ENCODE measurements at places on chromosomes 1 and 21.

DNA sequence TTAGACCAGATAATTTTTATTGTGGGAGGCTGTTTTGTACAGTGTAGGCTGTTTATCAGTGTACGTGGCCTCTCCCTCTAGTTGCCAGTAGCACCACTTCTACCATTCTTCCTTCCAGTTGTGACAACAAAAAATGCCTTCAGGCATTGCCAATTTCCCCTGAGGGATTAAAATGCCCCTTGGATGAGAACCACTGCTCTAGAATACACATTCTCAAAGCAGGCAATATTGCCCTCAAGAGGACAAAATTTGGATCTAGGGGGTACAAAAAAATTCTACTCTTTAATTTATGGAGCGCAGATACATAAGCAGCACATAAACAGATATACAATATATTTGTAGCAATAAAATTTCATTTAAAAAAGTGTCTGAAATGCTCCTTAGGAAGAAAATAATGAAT, 674.6 kb downstream of the PTPRC start:
- DNase-seq, result no peak

DNA sequence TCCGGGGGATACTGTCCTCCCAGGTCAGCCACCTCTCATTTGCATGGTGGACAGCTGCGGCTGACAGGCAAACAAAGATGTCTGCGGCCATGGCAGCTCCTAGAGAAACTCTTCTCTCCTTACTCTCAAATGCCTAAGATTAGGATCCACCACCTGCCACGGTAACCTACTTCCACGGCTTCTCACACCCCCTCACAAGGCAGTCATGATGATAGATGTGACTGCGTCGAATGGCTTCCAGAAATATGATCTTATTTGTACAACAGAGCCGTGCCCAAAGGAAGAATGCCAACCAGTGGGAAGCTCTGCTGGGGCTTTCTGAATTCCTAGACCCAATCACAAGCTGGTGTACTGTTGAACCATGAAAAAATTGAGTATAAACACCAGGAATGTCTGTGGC, 73.4 kb downstream of the BACE2 start:
- no peak for DNase-seq

GRCh38 chr21:44838039-44838895, 20.4 kb upstream of the SUMO3 start:
- DNase-seq, result no peak

DNA sequence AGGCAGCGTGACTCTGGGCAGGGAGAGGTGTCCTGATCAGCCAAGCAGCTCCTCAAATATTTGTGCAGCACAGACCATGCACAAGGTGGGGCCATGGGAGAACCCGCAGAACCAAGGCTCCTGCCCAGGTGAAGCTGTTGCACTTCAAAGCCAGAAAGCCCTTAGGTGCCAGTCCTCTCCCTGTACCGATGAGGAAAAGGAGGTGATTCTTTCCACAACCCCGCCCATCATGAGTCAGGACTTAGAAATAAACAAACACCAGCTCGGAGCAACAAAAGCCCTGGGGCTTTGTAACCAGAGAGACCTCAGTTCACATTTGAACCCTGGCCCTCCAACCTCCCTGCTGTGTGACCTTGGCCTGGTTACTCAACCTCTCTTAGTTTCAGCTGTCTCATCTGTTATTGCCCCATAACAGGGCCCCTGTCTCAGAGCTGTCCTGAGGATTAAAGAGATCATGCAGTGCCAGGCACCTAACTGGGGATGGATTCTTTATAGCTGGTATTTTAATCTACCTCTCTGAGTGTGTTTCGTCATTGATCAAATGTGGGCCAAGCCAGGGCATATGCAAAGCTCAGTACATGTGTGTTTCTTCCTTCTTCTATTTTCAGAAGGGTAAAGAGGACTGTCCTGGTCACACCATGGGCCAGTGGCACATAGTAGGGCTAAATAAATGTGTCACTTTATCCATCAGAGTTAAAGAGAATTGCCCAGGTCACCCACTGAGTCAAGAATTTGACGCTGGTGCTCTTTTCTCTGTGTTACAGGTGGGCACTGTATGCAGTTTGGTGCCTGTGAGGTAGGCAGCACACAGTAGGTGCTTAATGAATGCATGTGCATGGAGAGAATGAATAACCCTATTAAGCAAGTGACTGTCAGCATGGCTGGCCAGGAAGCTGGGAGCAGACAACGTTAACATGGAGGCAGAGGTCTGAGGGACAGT, 1.4 kb downstream of the LDLRAD1 start:
- DNase-seq, result peak; percentile 94

DNA sequence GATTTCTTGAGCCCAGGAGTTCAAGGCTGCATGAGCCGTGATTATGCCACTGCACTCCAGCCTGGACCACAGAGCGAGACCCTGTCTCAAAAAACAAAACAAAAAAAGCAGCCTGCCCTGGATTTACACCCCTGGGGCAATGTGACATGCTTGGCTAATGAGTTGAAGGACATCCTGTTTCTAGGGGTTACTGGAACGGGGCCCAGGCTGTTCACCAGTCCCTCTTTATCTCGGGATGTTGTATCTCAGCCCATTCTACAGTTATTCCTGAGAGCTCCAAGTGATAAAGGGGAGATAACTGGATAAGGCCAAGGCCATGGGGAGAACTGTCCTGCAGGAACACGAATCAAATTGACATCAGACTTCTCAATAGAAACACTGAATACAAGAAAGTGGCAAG, 21.7 kb upstream of the S100A2 start:
- no peak for DNase-seq

- no peak for DNase-seq
Measured at GRCh38 chr21:14690886-14691285, 144.8 kb upstream of the SAMSN1 start.

- DNase-seq, result no peak
Measured at GRCh38 chr1:73659136-73659535, 538.8 kb downstream of the LRRIQ3 start.

DNA sequence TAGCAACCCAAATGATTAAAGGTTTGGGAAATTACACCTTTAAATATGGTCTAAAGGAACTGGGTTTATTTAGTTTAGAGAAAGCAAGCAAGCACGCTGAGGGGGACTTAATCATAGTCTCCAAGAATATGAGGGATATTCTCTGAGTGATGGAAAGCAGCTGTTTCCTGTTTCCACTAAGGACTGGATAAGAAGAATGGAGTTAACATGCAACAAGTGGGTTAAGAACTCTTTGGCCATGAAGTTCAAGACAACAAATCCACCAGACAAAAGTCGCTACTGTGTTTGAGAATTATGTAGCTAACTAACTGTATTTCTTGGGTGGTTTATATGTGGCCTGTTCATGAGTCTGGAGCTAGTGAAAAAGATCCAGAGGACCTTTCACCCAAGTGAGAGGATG, 85.7 kb downstream of the TGFB2 start:
- no peak for DNase-seq

DNA sequence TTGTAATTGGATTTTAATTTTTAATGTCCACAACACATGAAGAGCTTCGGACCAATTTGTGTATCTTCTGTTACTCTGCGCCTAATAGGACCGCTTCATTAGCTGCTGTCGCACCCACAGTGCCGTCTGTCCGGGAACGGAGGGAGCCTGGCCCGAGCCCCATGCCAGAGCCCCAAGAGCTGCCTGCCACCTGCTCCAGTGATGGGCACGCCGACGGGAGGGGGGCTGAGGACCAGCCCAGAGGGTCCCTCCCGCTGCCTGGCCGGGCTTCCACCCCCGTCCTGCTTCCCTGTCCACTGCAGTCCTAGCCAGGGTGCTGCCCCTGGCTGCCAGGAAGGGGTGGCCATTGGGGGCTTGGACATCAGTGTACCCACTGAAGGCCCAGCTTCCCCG, 30.3 kb upstream of the PLCH2 start:
- DNase-seq, result no peak

DNA sequence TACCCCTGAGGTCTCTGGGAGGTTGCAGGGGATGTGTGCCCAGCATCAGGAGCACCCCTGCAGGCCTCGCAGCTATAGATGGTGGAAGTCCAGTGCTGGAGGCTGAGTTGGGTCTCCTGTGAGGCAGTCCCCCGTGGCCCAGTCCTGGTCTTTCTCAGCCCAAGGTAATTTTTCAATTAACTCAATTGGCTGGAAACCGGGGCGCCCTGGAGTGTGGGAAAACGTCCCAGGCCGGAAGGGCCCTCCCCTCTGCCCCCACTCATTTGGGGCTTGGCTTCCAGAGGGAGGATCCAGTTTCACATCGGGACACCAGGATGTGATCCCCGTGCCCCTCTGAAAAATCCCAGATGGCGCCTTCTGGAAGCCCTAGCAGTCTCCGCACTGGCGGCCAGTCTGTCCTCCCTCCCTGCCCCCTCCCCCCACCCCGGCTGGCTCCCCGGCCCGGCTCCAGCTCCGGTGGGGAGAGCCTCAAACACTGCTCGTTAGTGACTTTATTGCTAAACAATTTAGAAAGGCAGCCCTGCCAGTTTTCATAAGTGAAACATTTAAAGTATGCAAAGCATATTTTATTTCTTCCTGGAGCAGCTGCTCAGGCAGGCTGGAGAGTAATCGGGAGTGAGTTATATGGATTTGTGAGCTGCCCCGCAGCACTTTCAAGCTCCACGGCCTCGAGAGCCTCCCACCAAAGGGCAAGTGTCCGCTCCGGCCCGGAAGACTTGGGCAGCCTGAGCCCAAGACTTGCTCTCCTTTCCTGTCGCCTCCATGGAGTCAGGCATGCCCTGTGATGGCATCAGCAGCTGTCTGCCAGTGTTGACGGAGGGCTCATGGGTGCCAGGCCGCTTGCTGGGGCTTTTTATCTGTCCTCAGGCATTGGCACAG, 208.2 kb upstream of the TMEM51 start:
- peak; percentile 79 for DNase-seq

GRCh38 chr1:154313066-154313356, 7.9 kb upstream of the AQP10 start:
- no peak for DNase-seq

DNA sequence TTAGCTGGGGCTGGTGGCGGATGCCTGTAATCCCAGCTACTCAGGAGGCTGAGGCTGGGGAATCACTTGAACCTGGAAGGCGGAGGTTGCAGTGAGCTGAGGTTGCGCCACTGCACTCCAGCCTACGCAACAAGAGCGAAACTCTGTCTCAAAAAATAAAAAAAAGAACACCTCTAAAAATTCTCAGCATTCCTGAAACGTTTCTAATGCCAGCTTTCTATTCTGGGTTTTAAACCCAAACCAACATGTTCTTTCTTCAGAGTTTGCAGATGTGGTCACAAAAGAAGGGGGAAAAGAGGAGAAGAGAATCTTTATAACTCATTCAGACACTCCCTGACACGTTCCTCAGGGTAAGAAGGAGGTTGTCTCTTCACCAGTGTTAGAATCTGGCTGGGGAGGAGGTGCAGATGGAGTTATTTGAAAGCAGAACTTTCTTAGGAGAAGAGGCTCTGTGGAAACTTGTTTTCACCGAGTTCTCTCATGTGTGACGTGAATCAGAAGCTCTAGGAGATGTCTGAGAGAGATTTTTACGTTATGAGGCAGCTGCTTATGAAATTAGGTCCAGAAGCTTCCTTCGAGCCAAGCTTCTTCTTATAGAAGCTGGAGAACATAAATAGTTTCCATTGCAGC, 17.8 kb upstream of the CNR2 start:
- DNase-seq, result peak; percentile 30

- peak; percentile 55 for DNase-seq
Measured at GRCh38 chr1:27045973-27046558, 33.4 kb upstream of the TENT5B start.

GRCh38 chr1:229223498-229223897, 47.4 kb upstream of the RAB4A start:
- peak; percentile 95 for DNase-seq

DNA sequence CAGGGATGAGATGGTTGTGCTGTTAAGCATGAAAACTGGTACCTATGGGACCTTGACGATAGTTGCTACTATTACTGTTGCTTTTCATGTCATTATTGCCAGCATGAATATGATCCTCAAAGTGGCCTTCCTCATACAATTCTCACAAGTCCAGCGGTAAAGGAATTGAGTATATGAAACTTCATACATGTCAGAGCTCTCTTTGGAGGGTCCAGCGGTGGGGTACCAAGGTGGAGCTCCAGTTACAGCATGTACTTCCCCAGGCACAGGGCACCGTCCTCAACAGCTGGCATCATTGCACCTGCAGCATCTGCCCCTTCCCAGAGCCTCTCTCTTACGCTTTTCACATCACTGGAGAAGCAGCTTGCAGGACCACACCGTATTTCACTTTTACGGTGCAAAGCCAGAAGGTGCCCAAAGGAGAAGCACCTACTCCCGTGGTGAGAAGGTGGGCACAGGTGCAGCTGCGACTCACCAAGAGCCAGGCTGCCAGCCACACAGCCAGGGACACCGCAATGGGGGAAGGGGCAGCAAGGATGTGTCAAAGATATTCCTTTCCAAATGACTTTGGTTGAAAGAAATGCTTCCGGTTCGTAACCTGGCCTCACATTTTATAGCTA, 166.4 kb upstream of the IRF2BP2 start:
- DNase-seq, result no peak

DNA sequence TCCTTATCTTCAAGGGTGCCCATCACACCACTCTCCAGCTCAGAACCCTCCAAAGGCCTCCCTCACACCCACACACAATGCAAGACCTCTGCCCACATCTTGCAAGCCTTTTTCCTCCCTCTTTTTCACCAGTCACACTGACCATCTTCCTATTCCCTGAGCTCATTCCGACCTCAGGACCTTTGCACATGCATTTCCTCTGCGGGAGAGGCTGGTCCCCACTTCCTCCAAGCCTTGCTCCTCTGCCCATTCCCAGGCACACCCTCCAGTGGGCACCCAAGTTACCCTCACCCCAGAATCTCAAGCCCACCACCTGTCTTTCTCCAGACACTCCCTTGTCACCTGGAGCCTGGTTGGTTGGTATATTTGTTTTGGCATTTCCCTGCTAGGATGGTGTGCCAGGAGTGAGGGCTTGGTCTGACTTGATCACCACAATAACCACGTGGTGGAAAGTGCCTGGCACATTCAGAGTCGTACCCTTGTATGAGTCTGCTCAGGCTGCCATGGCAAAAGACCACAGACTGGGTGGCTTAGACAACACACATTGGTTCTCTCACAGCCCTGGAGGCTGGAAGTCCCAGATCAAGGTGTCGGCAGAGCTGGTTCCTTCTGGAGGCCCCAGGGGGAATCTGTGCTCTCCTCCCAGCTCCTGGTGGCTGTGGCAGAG, 13.2 kb downstream of the MX2 start:
- no peak for DNase-seq
